ENCODE measurements at places on chromosomes 12 and 14.

GRCh38 chr12:89355243-89356068, 3.2 kb upstream of the DUSP6 start:
- no peak for DNase-seq

DNA sequence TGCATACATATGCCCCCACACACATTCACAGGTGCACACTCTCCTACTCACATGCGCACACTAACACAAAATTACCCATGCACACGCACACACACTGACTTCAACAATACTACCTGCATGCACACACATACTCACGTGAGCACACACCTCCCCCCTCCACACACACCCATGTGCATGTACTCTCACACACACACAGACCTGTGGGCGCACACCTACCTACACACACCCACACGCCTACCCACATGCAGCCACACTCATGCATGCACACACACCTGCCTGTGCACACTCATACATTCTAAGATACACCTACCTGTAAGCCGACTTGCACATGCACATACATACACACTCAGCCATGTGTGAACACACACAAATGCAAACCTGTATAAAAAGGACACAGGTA, 97.3 kb upstream of the GSC start:
- no peak for DNase-seq

GRCh38 chr12:54680374-54680773, 32.2 kb upstream of the DCD start:
- peak; percentile 53 for DNase-seq

GRCh38 chr14:50249136-50249775, 17.9 kb upstream of the SOS2 start:
- DNase-seq, result no peak

GRCh38 chr14:44910821-44911220, 50.9 kb downstream of the KLHL28 start:
- no peak for DNase-seq

DNA sequence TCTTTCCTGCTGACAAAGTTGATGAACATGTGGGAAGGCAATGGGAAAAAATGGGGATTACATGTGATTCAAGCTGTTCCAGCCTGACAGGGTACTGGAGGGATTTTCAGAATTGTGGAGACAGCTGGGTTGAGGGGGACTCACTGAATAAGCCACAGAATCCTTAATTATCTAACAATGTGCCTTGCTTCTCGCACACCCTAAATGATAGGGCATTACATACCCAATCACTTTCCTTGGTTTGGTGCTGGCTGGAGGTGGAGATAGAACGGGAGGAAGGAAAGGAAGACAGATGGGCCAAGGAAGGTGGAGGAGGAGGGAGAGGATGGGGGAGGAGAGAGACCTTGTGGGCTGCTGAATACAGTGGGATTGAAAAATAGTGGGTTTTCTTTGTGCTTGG, 20.7 kb downstream of the PELI2 start:
- no peak for DNase-seq

DNA sequence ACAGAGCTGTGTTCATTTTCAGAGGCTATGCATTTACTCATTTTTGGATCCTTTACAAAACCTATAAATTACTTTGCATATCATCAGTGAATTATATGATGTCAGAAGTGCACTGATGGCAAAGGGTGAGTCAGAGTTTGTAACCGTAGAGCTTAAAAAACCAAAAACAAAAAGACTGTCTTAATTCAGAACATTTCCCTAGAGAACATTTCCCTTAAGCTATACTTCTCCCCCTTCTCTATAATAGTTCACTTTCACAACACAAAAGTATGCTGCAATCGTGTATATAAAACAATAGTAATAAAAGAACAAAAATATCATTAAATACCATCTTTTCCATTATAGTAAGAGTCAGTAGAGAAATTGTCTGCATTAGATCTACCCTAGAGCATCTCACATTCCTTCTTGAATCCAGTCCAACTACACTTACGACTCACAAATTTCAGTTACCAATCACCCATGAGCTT, 934.9 kb downstream of the LRFN5 start:
- DNase-seq, result no peak

Data from glutamatergic neuron (in vitro differentiated cells).